Fibroblast of skin of left quadriceps (primary cell): ENCODE measurements at places on chromosomes 2 and 18.

- no peak for DNase-seq
Observed at GRCh38 chr2:220550995-220551700, 923.7 kb downstream of the SLC4A3 start.

GRCh38 chr2:150485114-150485870, 2.2 kb downstream of the RND3 start:
- no peak for DNase-seq

- no peak for DNase-seq
Observed at GRCh38 chr2:235211056-235211455, 259.2 kb downstream of the SH3BP4 start.

DNA sequence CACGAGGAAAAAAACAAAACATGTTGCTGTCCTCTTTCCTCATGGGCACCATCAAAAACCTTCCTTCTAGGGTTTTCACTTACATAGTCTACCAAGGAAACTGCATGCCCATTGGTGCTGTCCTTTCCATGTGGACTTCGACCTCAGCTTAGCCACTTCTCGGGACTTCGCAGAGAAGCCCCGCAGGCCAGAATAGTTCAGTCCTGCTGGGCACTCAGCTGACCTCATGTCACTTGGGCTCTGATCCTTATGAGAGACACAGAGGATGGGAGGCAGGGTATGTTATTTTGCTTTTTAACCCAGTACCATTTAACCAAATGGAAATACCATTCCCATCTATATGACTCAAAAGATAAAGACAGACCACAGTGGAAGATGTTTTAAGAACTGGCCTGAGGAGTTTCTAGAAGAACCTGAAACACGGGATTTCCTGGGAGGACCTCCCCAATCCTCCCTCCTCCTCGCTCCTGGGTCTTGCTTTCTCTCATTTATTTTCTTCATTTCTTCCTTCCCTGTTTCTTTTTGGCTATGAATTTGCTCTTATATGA, 28.4 kb downstream of the AAK1 start:
- no peak for DNase-seq

- no peak for DNase-seq
Observed at GRCh38 chr2:96867756-96868554, 1.9 kb downstream of the SEMA4C start.

- DNase-seq = no peak
Observed at GRCh38 chr18:58542426-58543159, 86.3 kb downstream of the ALPK2 start.

GRCh38 chr2:26691161-26691560, 1.4 kb upstream of the KCNK3 start:
- no peak for DNase-seq
